ENCODE measurements at places on chromosomes 11 and 22.
A peak's percentile ranks its signal among the peaks of the same experiment; 100 is the strongest.

GRCh38 chr22:50339945-50340879 is 2.9 kb upstream of the PPP6R2 start:
- DNase-seq = peak; percentile 29

DNA sequence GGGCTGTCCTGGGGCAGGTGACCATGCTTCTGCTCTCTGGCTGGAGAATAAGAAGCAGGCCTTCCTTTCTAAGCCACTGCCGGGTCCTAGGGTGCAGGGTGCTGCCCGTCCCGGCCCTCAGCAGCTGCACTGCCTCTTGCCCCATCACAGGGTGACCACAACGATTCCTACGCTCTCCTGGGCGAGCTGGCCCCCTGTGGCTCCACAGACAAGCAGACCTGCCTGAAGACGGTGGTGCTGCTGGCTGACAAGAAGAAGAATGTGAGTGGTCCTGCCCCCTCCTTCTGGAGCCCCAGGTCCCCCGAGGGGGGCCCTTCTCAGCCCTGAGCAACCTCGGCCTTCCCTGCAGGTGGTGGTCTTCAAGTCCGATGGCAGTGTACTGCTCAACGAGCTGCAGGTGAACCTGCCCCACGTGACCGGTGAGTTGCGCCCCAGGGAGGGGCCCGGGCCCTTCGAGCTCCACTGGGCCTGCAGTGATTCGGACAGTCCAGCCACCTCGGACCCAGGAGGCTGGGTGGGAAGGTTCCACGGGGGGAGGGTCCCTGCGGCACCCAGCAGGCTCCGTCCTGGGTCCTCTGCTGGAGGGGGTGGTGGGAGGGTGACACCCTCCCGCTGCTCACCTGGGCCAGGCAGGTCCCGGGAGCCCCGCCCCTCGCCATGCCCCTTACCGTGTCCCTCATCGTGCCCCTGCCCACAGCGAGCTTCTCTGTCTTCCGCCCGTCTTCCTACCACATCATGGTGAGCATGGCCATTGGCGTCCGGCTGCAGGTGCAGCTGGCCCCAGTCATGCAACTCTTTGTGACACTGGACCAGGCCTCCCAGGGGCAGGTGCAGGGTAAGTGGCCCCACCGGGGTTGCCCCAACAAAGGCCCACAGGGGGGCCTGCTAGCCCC is 8.3 kb downstream of the MUC2 start:
- no peak for DNase-seq

GRCh38 chr11:28269586-28269985 is 161.4 kb downstream of the METTL15 start:
- DNase-seq = no peak

DNA sequence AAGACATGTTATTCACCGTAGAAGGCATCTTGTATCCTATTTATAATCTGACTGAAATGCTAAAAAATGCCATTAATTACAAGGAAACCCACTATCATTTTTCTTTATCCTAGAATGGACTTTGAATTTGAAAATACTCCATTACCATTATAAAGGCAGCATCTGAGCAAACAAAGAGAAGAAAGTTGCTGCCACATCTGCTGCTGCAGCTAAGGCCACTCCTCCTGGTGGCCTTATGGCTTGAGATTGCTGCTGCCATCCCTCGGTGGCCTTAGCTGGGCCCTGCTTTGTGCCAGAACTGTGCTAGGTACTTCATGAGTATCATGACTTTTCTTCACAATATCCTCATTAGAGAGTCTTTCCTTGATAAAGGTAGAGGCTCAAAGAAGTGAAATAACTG is 1210.1 kb upstream of the TENM4 start:
- no peak for DNase-seq

DNA sequence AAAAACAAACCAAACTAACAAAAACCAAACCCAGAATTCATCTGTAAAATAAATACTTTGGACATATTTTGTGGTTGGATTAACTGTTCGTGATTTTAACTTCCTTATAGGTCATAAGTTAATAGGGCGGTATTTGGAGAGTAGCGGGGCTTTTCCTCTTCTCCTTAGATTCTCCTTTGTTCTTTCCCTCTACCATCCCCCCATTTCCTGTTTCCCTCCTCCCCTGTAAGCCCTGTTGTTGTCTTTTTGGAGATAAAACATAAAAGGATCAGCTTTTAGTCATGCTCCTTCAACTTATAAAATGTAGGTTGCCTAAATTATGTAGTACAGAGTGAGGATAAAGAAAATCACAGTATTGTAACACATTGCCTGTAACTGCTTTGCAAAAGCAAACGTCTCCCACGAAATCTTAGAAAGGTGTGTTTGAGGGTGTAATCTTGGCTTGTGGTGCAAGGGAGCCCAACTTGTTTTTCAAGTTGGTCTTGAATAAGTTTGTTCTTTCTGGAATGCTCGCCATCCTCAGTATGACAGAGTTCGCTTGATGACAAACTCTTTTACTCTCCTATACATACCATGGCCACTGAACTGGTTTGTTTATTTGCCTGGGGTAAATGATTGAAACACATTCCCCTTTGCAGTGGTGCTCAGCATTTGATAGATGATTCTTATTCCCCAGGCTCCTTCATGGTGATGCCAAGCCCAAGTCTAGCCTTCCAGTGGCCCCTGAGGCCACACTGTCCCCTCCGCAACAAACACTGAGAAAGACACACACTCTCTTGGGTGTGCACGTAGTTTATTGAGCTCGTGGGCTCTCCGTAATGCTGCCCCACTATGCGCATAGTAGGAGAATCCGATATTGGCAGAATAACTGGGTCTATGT is 49.4 kb downstream of the TEAD1 start:
- DNase-seq = no peak

- DNase-seq = no peak
These were observed 6.4 kb downstream of the PRAME start for GRCh38 chr22:22552630-22553029.

GRCh38 chr11:66614073-66614472 is 2.4 kb upstream of the RBM14 start:
- DNase-seq = no peak

DNA sequence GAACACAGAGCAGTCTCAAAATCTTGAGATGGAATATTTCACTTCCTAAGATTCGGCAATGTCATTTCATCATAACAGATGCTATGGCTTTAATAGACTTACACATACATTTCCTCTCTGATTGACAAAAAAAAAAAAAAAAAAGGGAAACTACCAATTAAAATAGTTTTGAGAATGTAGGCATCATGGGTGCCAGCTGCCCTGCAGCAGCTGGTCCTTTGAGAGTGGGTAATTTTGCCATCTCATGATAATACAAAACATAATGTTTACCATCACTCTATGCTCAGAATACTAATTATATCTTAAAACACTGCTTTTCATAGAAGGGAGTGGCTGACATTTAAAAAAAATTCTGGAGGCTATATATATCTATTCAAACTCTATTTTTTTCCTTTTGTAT is 775.6 kb upstream of the CCDC90B start:
- DNase-seq = no peak

GRCh38 chr11:75032550-75032935 is 43.8 kb downstream of the NEU3 start:
- no peak for DNase-seq

DNA sequence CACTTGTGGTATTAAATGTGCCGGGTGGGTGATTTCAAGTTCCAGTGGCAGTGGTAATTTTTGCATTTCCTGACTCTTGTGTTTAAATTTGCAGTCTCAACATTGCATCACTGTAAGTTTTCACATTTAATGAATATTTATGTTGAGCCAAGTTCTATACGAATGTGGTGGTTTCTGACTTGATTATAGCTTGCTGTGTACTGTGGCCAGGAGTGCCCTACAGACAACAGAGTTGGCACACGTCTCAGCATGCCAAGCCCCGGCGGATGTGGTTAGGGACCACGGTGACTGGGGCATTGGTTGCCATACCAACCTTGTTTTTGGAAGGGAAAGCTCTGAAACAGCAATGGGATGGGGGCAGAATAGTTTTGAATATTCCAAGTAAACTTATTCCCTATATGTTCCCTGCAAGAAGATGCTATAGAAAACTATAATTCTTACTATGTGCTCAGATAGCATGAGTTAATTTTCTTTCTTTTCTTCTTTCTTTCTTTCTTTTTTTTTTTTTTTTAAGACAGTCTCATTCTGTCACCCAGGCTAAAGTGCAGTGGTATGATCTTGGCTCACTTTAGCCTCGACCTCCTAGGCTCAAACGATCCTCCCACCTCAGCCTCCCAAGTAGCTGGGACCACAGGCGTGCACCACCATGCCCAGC is 16.0 kb downstream of the ZNRF3 start:
- DNase-seq = peak; percentile 31

GRCh38 chr11:106996691-106997090 is 21.6 kb downstream of the GUCY1A2 start:
- DNase-seq = no peak

- no peak for DNase-seq
These were observed 108.4 kb downstream of the SPON1 start for GRCh38 chr11:14070896-14071295.

- DNase-seq = no peak
These were observed 42.5 kb downstream of the C11orf58 start for GRCh38 chr11:16780698-16781550.

- DNase-seq = no peak
These were observed 70.5 kb downstream of the JAM3 start for GRCh38 chr11:134139303-134139872.

GRCh38 chr11:32052215-32052614 is 38.7 kb upstream of the RCN1 start:
- peak; percentile 49 for DNase-seq

DNA sequence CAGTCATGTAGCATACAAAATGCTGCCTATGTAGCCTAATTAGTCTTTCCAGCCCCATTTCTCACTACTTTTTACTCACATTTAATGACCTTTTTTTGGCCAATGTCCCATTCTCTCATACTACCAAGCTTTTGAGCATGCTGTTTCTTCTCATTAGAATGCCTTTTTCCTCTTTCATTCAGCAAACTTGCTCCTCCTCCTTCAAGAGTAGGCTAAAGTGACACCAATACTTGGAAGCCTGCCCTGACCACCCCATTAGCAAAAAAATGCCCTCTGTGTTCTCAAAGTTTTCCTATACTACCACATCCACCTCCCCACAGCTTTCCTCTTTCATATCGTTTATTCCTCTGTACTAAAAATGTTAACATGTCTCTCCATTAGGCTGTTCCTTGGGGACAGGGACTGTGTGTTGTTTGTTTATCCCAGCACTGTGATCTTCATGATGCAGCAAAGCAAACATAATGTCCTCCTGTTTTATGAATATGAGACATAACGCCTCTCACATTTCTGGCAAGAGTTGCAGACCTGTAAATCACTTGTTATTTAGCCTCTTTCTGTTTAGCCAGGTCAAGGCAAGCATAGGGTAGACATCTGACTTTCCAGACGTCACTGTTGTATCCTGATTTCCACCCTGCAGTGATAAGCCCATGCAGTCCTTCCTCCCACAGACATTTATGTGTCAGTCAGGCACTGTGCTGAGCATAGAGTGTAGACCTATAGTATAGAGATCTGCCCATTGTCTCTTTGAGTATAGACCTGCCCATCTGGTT is 62.0 kb upstream of the UCP3 start:
- DNase-seq = no peak

DNA sequence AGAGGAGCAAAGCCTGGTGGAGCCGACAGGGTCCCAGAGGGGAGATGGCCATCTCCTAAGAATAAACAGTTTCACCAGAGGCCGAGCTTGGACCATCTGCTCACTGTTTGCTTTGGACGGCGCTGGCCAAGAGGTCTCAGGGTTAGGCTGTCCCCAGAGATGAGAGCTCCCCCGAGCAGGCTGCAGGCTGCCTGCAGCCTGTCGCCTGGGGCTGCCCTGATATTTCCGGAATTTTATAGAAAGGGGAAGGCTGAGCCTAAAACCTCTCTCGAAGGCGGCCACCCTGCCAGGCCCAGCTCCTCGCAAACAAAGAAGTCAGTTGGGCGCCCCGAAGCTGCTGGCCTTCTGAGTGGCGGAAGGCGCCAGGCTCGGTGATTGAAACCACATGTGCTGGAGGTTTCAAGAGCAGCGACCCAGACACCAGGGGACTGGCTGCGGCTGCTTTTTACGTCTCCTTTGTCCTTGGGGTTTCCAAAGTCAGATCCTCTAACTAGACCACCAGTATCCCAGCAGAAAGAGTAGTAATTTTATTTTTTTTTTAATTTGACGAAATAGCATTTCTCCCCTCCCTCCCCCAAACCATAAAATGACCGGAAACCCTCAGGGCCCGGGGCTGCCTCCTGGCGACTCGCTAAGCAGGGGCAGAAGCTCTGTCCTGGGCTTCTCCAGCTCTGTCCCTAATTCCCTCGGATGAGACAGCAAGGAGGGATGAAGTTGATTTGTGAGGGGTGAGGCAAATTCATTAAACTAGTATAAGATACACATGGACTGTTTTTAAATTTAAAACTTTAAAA is 57.4 kb downstream of the CLMP start:
- no peak for DNase-seq

DNA sequence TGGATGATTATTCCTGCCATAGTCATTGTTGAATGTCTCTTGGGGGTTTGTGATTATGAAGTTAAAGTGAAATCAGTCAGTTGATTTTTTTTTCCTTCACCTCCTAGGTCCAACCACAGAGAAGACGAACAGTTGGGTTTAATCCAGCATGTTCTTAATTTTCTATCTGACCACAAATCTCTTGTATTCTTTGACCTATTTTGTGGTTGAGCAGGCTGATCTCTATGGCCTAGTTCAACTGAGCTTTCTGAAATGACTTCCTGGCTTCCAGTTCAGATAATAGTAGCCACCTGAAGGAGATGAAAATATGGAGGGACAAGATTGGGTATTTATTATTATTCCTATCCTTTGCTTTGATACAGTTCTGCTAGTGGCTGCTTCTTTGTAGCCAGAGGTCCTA is 5.2 kb upstream of the OR56A5 start:
- no peak for DNase-seq

DNA sequence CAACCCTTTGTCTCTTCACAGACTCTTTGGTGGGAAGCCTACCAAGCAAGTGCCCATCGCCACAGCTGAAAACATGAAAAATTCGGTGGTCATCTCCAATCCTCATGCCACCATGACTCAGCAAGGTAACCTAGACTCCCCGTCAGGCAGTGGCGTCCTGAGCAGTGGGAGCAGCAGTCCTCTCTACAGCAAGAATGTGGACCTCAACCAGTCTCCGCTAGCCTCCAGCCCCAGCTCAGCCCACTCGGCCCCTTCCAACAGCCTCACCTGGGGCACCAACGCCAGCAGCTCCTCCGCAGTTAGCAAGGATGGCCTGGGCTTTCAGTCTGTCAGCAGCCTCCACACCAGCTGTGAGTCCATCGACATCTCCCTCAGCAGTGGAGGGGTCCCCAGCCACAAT is 111.6 kb downstream of the DBX1 start:
- DNase-seq = no peak

- no peak for DNase-seq
These were observed 7.8 kb downstream of the SEPTIN3 start for GRCh38 chr22:41976961-41977566.

- DNase-seq = no peak
These were observed 13.6 kb downstream of the INCENP start for GRCh38 chr11:62137276-62137861.

Measured in activated CD4-positive, alpha-beta memory T cell treated with anti-CD3 and anti-CD28 coated beads, Interleukin-2, amount 10 ng/mL, durations not matched to agents 7 days and 5 days (primary cell).